Body of pancreas (tissue), 4 donors: ENCODE measurements at places on chromosomes 11 and 22. TPM values are rescaled to one million over a fixed set of nuclear protein-coding genes. Genes with fewer than 3 reads are reported as not detected.
A peak's percentile ranks its signal among the peaks of the same experiment; 100 is the strongest.

Gene KCNJ4
- total RNA-seq: not detected

GRCh38 chr22:21450858-21451353, 16.3 kb upstream of the TMEM191C start:
- DNase-seq: no peak
- H3K4me3 ChIP-seq: no peak overlapping the region
- no peaks in the 10 kb centered on the region for H3K36me3 ChIP-seq
- H3K4me1 ChIP-seq: peaks cover 21% of the 10 kb centered on the region

GRCh38 chr11:61972672-61973475, 5.4 kb upstream of the FTH1 start:
- peak overlapping the region; percentile 99 for H3K27ac ChIP-seq
- no peaks in the 10 kb centered on the region for H3K27me3 ChIP-seq
- H3K4me1 ChIP-seq: peaks cover 89% of the 10 kb centered on the region
- no peak for DNase-seq

- H3K4me3 ChIP-seq: no peak overlapping the region
- no peak for DNase-seq
- H3K27ac ChIP-seq: no peak overlapping the region
- no peaks in the 10 kb centered on the region for H3K36me3 ChIP-seq
- H3K27me3 ChIP-seq: no peaks in the 10 kb centered on the region
- no peaks in the 10 kb centered on the region for H3K4me1 ChIP-seq
Observed at GRCh38 chr11:113723787-113724186, 17.7 kb upstream of the TMPRSS5 start.

DNA sequence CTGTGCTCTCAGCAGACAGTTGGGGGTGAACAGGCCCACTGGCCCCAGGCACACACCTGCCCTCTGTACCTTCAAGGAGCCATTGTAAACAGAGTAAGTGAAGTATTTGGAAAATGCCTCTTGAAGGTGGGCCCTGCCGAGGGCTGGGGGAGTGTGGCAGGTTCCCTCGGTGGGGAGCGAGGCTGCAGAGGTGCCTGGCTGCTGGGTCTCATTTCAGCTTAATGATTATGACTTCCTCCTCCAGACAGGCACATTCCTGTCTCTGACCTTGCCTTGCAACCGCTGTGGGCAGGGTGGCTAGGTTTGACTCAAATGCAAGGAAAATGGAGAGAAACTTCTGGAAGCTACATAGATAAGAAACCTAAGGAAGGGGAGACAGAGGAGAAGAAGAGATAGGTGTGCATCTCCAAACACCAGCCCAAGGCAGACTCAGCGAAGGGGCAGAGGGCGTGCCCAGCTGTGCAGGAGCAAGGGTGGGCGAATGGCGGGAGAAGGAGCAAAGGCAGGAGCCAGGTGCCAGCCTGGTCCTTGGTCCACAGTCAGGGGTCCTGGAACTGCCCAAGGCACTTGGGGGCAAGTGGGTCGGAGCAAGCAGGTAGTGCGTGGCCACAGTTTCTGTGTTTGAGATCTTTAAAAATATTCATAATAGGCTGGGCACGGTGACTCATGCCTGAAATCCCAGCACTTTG, 14.0 kb downstream of the GRAMD4 start:
- H3K4me1 ChIP-seq: peaks cover 25% of the 10 kb centered on the region
- H3K27ac ChIP-seq: peak overlapping the region; percentile 50
- no peak overlapping the region for H3K4me3 ChIP-seq
- no peaks in the 10 kb centered on the region for H3K27me3 ChIP-seq

Gene CASP1
- 5.4 TPM for total RNA-seq

Gene FGF3
- not detected for total RNA-seq

Gene DRD2
- total RNA-seq: not detected

Gene COA4
- total RNA-seq: 68.2 TPM

DNA sequence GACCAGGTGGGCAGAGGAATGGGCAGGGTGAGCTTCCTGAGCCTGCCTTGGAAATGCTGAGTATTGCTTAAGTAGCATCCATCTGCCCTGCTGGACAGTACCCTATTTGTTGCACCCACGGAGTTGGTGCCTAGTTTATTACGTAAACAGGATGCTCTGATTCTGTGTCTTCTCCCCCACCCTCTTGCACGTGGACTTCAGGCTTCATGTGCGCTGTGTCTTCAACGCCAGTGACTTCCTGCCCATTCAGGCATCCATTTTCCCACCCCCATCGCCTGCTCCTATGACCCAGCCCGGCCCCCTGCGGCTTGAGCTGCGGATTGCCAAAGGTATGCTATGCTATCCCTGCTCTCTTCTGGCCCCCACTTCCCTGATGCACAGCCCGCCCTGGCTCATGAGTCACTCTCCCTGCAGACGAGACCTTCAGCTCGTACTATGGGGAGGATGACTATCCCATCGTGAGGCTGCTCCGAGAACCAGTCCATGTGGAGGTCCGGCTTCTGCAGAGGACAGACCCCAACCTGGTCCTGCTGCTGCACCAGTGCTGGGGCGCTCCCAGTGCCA, 5.7 kb downstream of the ZP1 start:
- H3K27me3 ChIP-seq: no peaks in the 10 kb centered on the region
- H3K36me3 ChIP-seq: no peaks in the 10 kb centered on the region
- no peak overlapping the region for H3K27ac ChIP-seq
- DNase-seq: no peak
- no peak overlapping the region for H3K4me3 ChIP-seq
- no peaks in the 10 kb centered on the region for H3K4me1 ChIP-seq

DNA sequence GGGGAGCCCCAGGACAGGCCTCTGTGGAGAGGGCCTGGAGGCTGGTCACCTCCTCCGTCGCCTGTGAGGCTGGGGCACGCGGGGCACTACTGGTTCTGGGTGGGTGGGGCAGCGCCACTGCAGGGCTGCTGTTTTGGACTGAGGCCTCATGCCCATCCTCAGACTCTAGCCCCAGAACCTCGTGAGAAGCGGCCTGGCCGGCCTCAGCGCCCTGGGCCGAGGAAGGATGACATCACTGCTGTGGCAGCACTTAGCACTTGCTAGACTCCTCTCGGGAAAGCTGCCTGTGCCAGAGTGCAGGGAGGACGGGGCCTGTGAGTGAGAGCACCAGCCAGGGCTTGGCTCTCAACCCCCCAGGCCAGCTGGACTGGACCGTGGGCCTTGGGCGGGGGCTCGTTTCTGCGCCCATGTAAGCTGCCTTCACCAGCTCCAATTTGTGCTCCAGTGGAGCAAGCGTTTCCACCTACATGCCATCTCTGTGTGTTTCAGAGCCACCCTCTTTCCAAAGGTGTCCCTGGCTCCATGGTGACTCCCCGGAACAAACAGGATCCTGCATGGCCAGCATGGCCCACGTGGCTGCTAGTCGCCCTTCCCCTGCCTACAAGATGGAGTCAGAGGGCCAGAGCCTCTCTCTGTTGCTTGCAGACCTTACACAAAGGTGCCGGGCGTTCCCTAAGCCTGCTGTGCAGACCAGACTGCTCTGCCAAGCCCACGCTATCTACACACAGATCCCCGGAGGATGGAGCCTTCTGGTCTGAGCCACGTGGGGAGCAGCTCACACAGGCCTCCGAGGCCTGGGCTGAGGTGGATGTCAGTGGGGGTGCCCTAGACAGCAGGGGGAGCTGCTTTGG, 102.9 kb downstream of the CTTN start:
- no peaks in the 10 kb centered on the region for H3K27me3 ChIP-seq
- no peak overlapping the region for H3K27ac ChIP-seq
- H3K4me1 ChIP-seq: no peaks in the 10 kb centered on the region
- H3K36me3 ChIP-seq: no peaks in the 10 kb centered on the region

GRCh38 chr22:24588381-24588756, 4.5 kb downstream of the LRRC75B start:
- H3K27me3 ChIP-seq: no peaks in the 10 kb centered on the region
- H3K27ac ChIP-seq: peak overlapping the region; percentile 62
- peaks cover 61% of the 10 kb centered on the region for H3K4me1 ChIP-seq
- H3K4me3 ChIP-seq: no peak overlapping the region
- peak; percentile 72 for DNase-seq

Gene ABTB2
- total RNA-seq: 2.1 TPM

GRCh38 chr22:32628628-32629572, 154.3 kb downstream of the FBXO7 start:
- H3K27me3 ChIP-seq: no peaks in the 10 kb centered on the region
- H3K4me3 ChIP-seq: no peak overlapping the region
- H3K4me1 ChIP-seq: no peaks in the 10 kb centered on the region
- no peaks in the 10 kb centered on the region for H3K36me3 ChIP-seq
- no peak for DNase-seq
- H3K27ac ChIP-seq: no peak overlapping the region

DNA sequence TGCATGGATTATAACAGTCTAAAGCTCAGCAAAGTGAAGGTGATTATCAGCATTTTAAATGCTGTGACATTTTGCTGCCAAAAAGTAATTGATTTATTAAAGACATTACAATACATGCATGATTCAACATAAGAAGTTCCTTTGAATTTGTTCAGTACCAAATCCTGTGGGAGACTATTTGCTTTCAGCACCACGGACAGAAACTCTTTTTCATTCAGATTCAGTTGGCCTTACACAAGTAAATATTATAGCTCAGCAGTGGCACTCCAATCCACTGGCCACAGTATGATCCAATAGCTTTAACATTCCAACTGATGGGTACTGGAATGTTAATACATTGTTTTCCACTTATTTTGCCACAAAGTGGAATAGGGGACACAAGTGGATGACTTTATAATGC, 806.7 kb downstream of the NTM start:
- no peaks in the 10 kb centered on the region for H3K4me1 ChIP-seq
- no peaks in the 10 kb centered on the region for H3K36me3 ChIP-seq
- H3K4me3 ChIP-seq: no peak overlapping the region
- no peaks in the 10 kb centered on the region for H3K27me3 ChIP-seq
- H3K27ac ChIP-seq: no peak overlapping the region

GRCh38 chr11:36532941-36533601, 23.0 kb upstream of the TRAF6 start:
- no peaks in the 10 kb centered on the region for H3K27me3 ChIP-seq
- no peak overlapping the region for H3K27ac ChIP-seq
- no peaks in the 10 kb centered on the region for H3K4me1 ChIP-seq

Gene CERK
- total RNA-seq: 33.6 TPM

GRCh38 chr11:44212128-44212527, 97.8 kb downstream of the ALX4 start:
- no peaks in the 10 kb centered on the region for H3K27me3 ChIP-seq
- H3K27ac ChIP-seq: no peak overlapping the region
- no peak overlapping the region for H3K4me3 ChIP-seq

DNA sequence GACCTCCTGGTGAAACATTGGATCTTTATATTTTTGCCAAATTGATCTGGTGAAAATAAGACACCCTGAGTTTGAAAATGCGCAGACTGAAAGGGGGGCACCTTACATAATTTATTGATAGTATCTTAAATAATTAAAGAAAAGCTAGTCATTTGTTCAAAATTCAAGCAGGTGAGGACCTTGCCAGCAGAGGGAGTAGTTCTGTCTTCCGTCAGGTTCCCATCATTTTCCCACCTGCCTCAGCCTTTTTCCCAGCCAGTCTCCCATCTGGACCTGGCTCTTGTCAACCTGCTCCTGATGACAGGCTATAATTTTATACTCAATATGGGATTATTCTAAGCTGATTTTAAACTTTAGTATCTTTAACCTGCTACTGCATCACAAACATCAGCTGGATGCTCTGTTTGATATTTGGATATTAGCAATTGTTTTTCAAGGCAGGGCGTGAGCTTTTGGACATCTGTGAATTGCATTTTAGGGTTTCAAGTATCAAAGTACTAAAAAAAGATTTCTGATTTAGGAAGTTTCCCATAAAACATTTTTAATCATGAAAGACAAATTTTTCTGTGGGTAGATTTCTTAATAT, 132.0 kb downstream of the ELP4 start:
- H3K4me3 ChIP-seq: no peak overlapping the region
- H3K4me1 ChIP-seq: peaks cover 21% of the 10 kb centered on the region
- peak; percentile 35 for DNase-seq
- H3K27me3 ChIP-seq: no peaks in the 10 kb centered on the region
- no peaks in the 10 kb centered on the region for H3K36me3 ChIP-seq
- no peak overlapping the region for H3K27ac ChIP-seq

GRCh38 chr11:5380740-5381342, 2.8 kb upstream of the OR51M1 start:
- peak; percentile 48 for DNase-seq
- H3K27ac ChIP-seq: no peak overlapping the region

DNA sequence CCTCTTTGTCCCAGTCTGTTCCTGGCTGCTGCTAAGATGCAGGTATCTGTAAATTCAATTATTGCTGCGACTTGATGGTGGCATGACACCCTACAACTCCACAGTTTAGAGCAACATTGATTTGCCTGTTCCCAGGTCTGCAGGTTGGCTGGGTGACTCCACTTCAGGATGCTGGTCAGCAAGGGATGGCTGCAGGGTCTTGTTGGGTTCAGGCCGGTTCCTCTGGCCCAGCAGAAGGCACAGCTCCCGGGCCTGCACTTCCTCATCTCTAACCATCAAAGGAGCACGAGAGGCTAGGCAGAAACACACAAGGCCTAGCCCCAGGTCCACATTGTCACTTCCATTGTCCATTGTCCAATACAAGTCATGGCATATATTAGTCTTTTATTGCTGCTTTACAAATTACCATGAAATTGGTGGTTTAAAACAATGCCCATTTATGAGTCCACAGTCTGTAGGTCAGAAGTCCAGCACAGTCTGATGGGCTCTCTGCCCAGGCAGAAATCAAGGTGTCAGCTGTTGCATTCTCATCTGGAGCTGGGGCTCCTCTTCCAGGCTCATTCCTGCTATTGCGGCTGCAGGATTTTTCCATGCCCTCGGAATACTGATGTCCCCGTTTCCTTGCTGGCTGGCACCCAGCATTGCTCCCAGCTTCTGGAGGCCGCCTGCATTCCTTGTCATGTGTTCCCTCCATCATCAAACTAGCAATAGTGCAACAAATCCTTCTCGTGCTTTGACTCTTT, 96.6 kb upstream of the LMO1 start:
- no peaks in the 10 kb centered on the region for H3K36me3 ChIP-seq
- no peak overlapping the region for H3K27ac ChIP-seq
- no peaks in the 10 kb centered on the region for H3K27me3 ChIP-seq
- H3K4me1 ChIP-seq: peaks cover 12% of the 10 kb centered on the region

Gene DEPDC7
- total RNA-seq: 0.99 TPM

DNA sequence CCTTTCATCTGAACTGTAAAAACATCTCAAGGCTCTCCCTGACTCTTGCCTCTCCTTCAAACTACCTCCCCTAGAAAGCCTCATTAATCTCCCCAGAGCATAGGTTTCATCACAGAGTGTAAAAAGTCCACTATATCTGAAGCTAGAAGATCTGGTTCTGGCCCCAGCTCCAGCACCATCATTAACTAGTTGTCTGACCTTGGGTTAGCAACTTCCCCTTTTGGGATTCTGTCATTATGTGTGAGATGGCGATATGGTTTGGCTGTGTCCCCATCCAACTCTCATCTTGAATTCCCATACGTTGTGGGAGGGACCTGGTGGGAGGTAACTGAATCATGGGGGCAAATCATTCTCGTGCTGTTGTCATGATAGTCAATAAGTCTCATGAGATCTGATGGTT, 97.3 kb downstream of the KCNC1 start:
- no peaks in the 10 kb centered on the region for H3K4me1 ChIP-seq
- no peak for DNase-seq
- H3K4me3 ChIP-seq: no peak overlapping the region
- H3K36me3 ChIP-seq: no peaks in the 10 kb centered on the region

Gene GPHA2
- total RNA-seq: 7.3 TPM

GRCh38 chr11:134905517-134905916, 493.5 kb upstream of the B3GAT1 start:
- H3K4me1 ChIP-seq: no peaks in the 10 kb centered on the region
- H3K27me3 ChIP-seq: no peaks in the 10 kb centered on the region
- H3K27ac ChIP-seq: no peak overlapping the region

Gene CELSR1
- total RNA-seq: 0.66 TPM
